ENCODE measurements at places on chromosomes 5 and 9.

DNA sequence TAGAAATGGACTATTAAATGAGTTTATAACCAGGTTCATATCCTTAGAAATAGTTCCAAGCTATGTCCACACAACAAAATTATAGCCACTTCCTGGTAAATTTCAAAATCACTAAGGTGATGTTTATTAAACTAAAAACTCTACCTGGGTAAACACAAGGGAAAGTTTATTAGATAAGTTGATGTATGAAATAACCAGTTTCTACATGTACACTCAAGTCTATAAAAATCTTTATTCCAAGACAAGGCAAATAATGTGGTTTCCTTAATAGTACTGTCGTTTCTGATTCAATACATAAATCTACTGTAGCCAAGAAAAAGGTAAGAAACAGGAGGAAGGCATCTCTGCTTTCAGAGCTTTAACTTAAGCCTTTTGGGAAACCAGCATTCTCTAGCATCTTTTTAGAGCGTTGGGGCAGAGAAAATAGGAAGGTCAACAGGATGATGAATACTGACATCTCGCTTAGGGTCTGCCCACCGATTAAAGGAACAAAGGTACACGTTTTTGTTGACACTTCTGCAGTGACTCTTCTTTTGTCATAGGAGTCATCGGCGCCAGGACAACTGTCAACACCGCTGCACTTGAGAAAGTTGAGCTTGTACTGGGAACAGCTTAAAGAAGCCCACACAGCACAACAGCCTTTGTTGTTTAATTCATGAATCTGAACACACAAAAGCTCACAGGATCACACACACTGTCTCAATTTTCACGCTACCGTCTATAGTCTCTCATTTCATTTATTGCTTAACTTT lies 513.6 kb downstream of the SLCO4C1 start:
- no peak for ATAC-seq

- ATAC-seq = no peak
These were observed 60.3 kb downstream of the RFK start for GRCh38 chr9:76333964-76334363.

GRCh38 chr9:70534471-70534870 lies 120.0 kb upstream of the KLF9 start:
- no peak for ATAC-seq

- ATAC-seq = no peak
These were observed 80.4 kb downstream of the CAAP1 start for GRCh38 chr9:26812217-26812616.

DNA sequence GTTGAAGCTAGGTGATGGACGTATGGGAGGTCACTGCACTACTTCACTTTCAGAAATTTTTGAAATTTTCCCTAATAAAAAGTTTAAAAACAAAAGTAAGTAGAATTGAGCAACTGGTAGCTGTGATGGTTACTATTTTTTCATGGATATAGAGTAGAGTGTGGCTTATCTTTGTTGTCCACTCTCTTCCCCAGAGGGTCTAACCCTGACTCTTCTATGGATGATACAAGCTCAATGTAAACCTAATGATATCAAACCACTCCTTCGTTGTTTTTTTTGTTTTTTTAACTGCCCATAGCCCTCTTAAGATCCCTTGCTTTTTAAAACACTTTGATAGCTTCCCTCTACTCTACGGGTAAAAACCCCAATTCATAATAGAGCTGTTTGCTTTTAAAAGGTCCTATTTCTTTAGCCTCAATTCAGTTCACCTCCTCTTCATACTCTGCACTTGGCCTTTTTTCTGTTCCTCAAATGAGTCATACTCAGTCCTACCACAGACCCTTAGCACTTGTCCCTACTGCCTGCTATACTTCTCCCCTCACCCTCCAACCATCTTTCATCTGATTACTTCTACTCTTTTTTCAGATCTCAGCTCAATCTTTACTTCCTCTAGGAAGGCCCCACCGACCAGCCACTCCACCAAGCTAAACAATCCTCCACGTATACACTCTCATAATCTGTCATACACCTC lies 2.6 kb downstream of the HDAC3 start:
- no peak for ATAC-seq
